ENCODE measurements at places on chromosomes 3 and 15. TPM values are rescaled to one million over a fixed set of nuclear protein-coding genes. Genes with fewer than 3 reads are reported as not detected.

DNA sequence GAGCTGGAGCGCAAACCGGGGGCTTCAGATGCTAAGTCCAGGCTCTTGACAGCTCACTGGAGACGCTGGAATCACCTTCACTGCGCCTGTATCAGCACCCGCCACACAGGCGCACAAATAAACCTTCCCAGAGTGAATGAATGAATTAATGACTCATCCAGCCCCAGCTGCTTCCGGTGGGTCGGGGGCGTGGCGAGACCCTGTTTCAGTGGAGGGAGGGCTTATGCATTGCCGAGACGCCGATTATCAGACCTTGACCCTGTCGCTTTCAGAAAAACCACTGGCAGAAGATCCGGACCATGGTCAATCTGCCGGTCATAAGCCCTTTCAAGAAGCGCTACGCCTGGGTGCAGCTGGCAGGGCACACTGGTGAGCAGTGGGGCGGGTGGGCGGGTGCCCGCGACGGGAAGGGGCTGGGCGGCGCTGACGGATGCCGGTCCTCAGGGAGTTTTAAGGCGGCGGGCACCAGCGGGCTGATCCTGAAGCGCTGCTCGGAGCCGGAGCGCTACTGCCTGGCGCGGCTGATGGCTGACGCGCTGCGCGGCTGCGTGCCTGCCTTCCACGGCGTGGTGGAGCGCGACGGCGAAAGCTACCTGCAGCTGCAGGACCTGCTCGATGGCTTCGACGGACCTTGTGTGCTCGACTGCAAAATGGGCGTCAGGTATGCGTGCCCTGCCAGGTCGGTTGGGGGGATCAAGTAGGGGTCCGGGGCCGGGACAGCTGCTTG lies 7.7 kb downstream of the ITPKA start:
- no peak for DNase-seq

DNA sequence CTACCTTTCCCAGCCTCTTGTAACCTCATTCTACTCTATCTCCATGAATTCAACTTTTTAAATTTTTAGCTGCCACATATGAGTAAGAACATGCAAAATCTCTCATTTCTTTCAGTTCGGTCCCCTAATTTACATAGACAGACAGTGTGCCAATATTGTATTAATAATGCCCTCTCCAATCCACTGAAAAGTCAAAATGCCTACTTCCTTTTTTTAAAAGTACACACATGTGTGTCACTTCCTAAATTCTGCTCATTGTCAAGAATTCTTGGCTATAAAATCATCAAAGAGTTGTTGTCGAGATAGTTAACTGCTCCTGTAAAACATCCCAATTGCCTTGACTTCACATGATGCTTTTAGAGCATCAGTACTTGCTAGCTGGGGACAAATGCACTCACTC lies 84.2 kb upstream of the IL12A start:
- no peak for DNase-seq

GRCh38 chr3:132641837-132642538 lies 17.6 kb downstream of the ACAD11 start:
- no peak for DNase-seq

GRCh38 chr3:151109286-151109800 lies 23.9 kb downstream of the MED12L start:
- no peak for DNase-seq

DNA sequence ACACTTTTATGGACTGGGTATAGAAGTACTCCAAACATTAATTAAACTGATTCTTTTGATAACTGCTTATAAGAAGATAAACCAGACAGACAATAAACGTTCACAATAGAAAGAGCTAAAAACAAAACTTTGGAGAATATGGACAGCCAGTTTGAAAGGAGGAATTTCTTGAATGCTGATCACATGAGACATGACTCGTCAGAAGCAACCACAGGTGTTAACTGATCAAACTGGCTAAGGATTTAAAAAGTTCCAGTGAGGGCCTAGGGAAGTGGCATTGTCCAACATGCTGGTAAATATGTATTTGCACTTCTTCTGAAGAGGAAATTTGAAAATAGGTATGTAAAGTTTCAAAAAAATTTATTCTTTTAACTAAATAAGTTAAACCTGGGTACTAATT lies 29.4 kb upstream of the AP3B2 start:
- DNase-seq = no peak

P2RY1 gene
- 1.1 TPM for polyA plus RNA-seq

DNA sequence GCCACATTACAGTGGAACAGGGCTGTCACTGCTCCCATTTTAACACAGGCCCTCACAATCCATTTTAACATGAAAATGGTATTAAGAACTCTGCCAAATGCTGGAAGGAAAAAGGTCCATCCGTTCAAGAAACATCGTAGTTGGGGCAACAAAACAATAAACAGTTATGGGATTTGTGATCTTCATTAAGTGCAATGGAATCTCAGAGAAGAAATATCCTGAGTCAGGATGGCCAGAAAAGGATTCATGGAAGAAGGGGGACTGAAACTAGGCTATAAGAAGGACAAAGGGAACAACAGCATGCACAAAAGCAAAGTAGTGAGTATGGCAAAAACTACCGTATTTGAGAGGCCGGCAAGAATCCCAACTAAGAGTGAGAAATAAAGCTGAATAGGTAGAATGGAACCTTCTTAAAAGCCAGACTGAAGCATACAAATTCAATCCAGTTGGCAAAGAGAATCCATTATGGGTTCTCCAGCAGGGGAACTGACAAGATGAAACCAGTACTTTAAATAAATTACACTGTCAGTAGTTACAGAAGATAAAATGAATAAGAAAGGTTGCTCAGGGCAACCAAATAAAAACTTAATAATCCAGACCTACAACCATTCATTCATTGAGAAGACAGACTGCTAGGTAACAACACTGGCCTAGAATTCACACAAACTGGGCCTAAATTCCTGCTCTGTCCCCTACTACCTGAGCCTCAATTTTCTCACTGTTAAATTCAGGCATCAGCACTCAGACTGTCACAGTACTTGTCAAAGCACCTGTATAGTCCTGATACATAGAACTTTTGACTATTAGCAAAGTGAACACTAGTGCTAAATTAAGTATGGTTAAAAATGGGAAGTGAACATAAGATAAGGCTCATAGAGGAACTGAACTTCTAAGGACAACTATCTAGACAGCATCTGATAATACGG lies 6.3 kb downstream of the TBL1XR1 start:
- DNase-seq = no peak
